ENCODE measurements at places on chromosomes 6 and 20.

DNA sequence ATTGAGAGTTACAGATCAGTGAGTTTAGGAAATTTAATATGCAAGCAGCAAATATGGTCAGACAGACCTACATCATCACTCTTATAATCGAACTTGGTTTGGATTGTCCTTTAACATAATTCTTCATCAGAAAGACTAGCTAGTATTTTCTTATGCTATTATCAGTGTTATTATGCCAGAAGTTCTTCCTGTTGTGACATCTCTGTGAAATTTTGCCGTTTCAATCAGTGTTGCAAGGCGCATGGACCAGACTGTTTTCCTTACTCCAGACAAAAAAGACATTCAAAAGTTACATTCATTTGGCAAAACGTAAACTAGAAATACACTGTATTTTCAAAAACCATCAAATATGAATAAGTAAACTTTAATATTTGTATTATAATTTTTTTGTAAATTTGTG lies 5.7 kb upstream of the TENT5A start:
- no peak for DNase-seq

DNA sequence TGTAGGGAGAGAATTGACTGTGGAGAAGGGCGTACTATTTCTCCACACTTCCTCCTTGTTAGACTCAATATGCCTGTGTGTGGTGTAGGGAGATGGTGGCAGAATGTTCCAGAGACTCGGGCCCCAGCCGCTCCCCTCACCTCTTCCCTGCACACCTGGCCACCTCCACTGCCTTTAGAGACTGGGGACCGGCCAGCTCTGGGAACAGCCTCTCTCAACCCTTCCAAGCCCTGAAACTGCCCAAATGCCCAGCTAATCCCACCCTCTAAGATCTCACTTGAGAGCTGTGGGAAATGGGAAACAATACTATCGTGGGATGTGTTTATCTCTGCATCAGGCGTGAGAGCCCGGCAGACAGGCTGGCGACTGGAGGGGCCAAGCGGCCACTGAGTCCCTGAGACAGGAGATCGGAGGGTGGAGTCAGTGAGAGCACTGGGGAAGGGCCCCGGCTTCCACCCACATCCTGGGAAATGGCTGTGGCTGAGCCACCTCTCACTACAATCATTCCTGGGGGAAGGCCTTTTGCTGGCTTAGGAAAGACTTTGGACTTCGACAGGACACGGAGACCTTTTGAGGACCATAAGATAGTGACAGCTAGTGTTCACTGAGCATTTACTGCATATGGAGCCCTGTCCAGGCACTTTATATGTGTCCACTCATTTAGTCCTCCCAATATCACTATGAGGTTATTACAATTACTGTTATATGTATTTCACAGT lies 31.0 kb upstream of the MRPS18A start:
- no peak for DNase-seq

GRCh38 chr6:142842418-142843261 lies 102.3 kb downstream of the HIVEP2 start:
- DNase-seq: no peak

- no peak for DNase-seq
Observed at GRCh38 chr6:111604259-111605099, 1.2 kb downstream of the TRAF3IP2 start.

GRCh38 chr6:170167657-170168159 lies 123.2 kb downstream of the DLL1 start:
- DNase-seq: peak; percentile 36

DNA sequence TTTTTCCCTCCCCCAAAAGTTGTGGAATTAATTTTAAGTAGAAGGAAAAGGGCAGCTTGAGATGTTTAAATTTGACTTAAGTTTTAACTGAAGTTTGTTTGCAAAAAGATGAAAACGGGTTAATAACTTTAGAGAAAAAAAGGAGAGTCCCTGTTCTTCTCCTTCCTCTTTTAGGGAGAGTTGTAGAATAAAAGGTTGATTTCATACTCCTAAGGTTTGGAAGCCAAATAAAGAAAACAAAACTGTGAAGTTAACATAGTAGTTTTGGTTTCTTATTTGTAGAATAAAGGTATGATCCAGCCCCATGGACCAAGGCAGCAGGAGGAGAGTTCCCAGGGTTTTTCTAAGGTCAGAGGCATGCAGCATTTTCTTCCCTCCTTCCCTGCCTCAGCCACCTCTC lies 33.4 kb downstream of the FOXO3 start:
- no peak for DNase-seq

GRCh38 chr6:146211646-146212045 lies 182.8 kb downstream of the GRM1 start:
- DNase-seq: no peak

Measured in T47D (cell line).